ENCODE measurements at places on chromosomes 5 and 9.

DNA sequence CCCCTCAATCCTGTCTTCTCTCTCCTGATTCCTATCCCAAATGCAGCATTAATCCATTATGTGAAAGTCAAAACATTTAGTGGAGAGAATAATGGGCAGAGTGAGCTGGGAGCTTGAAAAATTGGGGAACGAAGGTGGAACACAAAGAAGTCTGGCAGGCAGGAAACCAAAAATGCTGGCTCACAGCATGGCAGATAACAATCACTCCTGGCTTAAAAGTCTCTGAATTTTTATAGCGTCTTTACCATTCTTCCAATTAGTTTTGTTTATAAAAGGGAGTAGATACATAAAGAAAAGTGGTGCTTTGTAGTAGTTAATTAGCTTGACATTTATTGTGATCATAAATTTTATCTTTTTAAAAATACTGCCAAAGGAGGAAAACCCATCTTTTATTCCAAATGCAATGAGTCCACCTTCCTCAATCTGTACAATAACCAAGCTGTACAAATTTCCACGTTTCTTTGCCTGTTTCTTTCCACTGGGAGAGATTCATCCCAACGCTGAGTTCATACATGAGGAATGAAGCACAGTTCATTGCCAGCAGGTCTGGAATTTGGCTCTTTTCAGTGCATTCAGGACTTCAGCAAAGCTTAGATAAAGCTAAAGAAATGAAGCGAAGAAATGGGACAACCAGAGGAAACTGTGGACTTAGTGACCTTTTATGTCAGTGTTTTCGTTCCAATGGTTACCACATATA lies 174.7 kb downstream of the HMHB1 start:
- peak; percentile 90 for DNase-seq

- DNase-seq, result peak; percentile 17
These were observed 23.9 kb downstream of the SLC35A4 start for GRCh38 chr5:140588311-140589070.

DNA sequence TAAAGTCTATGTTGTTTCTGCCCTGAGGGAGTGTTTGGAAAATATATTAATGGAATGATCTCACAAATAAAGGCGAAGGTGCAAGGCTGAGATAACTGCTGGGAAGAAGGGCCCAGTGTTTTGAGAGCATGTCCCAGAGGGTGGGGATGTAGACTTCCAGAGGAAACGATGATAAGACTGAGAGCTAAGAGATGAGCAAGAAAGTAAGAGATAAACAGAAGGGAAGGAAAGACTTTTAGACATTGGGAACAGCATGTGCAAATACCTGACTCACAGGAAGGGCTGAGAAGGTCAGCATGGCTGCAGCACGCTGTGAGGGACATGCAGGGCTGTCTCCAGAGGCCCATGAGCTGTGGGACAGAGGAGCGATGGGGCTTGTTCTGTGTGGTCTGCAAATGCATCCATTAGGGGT lies 19.9 kb upstream of the ADRB2 start:
- no peak for DNase-seq

- DNase-seq, result no peak
These were observed 89.9 kb downstream of the PIP5K1B start for GRCh38 chr9:68794898-68795297.

DNA sequence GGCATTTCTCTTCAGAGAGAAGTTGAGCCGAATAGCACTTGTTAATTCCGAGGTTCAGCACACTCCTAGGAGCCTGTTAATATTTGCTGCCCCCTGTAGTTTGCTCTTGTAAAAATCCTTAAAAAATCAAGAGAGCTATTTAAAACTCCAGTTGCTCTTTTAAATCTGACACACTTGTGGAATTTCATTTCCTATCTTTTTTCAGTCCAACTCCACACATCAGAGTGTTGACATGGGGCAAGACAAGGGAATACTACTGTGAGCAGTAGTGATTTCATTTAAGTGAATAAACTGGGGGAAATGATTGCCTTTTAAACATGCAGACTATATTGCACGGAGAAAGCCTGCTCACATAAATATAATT lies 1096.3 kb upstream of the DMAC1 start:
- peak; percentile 49 for DNase-seq

GRCh38 chr5:158020555-158021418 lies 161.8 kb upstream of the CLINT1 start:
- peak; percentile 70 for DNase-seq

DNA sequence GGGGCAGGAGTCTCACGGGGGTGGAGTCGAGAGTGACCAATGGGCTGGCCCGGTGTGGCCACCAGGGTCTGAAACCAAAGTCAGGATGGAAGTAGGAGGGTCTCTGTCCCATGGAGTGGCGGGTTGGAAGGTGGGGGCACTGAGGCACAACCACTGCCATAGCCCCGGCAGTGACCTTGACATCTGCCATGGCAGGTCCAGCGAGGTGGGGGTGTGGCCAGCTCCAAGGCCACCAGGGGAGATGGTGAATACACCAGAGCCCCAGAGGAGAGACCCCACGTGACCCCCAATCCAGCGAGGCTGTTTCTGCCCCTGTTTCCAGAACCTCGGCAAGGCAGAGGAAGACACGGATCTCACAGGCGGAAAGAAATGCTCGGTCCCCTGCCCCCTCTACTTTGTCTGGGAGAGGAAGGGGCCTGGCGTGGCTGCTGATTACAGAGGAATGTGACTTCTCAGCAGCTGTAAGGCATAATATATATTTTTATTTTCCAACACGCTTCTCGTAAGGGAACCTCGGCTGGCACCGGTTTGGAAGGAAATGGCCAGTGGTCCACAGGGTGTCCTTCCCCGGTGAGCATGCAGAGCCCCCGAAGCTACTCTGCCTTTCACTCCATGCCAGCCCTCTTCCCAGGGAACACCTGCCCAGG lies 105.7 kb upstream of the SARDH start:
- DNase-seq, result no peak

GRCh38 chr5:132100672-132101261 lies 27.2 kb downstream of the CSF2 start:
- DNase-seq, result no peak

DNA sequence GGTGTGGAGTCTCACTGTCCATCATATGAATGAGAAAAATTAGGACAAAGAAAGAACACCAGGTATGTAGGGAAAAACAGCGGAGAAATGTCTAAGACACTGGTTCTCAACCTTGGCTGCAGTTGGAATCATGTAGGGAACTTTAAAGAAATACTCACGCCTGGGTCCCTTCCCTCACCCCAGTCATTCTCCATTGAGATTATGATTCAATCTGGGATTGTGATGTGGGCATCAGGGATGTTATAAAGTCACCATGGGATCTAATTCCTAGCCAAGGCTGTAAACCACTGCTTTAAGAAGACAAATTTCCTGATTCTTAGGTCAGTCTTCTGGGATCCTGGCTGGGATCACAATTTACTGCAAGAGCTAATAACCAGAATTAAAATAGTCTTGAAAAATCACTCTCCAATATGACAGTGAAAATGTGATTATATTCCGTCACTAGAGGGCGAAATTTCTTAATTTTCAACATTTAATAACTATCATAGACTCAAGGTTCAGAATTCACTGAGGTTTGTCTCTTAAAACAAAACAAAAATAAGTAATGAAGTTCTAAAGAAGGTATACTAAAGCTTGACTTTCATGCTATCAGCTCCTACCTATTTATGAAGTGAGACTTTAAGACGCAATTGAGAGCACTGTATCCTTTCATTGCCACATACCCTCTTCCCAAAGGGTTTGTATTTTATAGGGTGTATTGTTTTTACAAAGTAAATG lies 60.5 kb downstream of the GLDC start:
- peak; percentile 28 for DNase-seq

- DNase-seq, result no peak
These were observed 14.9 kb downstream of the ADAMTSL1 start for GRCh38 chr9:18488886-18489285.

DNA sequence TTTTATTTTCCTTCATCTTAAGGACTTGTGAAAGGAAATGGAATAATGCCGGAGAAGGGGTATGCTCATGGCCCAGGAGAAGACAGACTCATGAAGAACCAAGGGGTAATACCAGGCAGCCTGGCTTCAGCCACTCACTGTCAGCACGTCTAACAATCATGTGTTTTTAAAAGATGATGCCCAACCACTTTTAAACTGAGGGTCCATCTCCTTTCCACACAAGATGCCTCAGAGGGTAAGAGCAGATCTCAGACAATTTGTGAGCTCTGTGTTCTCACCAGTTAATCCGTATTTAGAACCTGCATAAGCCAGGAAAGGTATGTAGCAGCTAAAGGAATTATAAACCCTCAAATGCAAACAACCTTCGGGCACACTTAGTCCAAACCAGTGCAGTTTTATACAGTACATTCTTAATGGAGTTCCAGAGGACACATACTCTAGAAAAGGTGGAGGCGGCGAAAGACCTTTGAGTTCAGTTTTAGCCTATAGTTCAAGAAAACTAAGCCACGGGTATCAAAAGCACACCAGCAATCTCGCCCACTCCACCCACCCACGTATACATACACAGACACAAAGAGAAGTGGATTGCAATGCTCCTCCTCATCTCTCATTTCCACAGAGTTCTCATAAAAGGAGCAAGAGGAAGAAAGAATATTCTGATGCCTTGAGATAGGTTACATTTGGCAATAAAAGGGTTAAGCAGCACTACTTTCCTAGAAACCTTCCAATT lies 2.6 kb downstream of the DIAPH1 start:
- DNase-seq, result no peak

- DNase-seq, result no peak
These were observed 23.0 kb downstream of the SV2C start for GRCh38 chr5:76106149-76106548.

GRCh38 chr5:172380987-172381643 lies 73.2 kb downstream of the SH3PXD2B start:
- peak; percentile 64 for DNase-seq

GRCh38 chr5:139138109-139138508 lies 60.1 kb downstream of the SIL1 start:
- no peak for DNase-seq

DNA sequence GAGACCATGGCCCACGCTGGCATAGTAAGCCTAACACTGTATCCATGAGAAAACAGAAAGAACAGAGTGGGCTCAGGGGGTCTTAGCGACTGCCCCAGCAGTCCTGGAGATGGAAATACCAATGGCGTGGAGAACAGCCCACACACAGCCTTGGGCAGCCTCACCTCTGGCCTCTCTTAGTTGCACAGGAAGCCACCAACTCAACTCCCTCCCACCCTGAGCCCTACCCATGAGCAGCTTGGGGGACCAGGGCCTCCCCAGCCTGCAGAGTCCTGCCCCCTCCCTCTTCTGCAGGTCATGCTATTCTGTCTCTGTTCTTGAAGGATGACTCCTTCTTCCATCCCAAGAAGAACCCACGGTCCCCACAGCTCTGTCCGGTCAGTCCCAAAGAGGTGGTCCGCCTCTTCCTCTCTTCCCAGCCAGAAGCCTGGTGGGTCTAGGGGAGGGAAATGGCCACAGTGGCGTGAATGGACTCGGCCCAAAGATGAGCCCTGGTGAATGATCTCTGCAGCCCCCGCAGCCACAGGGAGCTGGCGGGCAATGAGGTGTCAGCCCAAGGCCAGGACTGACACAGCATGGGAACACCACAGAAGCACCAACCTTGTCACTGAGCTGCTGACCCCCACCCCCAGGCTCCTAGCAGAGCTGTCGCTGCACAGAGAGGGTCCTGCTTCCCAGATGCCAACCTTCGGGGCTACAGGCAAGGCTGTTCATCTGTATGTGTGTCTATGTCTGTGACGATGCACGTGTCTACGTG lies 131.2 kb downstream of the ROR2 start:
- no peak for DNase-seq

DNA sequence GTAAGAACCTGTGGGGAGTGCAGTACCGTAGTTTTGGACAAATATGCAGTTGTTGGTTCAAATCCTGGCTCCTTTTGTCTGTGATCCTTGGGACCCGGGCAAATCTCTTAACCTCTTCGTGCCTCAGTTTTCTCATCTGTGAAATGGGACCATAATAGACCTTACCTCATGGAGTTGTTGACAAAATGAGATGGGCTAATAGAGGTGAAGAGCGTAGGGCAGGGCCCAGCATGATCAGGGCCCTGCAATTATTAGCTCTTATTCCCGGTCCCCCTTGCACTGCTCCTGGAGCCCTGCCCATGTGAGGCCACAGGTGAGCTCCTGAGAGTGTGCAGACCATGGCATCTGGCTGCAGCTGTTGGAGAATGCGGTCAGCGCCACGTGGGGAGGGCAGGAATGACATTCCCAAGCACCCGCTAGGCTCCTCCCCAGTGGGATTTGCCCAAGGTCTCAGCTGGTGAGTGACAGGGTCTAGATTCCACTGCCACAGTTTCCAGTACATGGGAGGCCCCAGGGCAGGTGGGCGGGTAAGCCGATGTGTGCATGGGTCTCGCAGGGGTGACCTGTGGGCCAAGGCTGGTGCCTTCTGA lies 41.0 kb downstream of the NEK6 start:
- no peak for DNase-seq

- DNase-seq, result no peak
These were observed 48.6 kb upstream of the FCN1 start for GRCh38 chr9:134966270-134966669.

GRCh38 chr5:1926071-1926440 lies 43.3 kb upstream of the IRX4 start:
- DNase-seq, result no peak

GRCh38 chr9:5364294-5365024 lies 24.8 kb upstream of the RLN1 start:
- DNase-seq, result peak; percentile 3

DNA sequence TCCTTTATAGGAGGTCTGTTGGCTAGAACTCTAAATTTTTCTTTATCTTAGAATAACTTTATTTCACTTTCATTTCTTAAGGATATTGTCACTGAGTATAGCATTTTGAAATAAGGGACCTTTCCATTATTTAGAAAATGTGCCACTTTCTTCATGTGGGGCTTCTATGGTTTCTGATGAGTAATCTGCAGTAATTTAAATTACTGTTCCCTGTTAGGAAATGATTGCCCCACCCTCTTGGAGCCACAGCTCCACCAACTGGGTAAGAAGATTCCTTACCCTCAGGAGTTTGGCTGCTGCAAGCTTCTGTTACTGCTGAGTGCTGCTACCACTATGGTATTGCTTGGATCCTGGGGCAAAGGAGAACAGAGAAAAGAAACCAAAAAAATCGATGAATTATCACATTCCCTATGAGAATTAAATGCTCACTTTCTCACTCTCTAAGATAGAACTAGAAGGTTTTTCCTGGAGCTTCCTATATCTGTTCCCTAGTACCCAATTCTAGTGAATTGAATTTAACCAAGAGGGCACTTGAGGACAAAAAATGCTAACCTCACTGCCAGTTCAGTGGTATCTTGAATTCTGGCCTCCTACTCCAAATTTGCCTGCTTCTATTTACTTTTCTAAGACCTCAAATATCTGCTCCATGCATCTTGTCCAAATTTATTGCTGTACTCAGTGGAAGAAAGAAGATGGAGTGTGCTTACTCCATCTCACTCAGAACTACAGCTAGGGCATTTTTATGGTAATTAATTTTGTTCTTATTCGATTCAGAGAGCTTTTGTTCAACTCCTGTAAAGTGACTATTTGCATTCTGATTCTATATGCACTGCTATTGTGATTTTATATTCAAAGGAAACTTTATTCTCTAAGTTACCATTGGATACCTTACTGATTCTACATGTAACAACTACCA lies 2111.3 kb downstream of the MAT2B start:
- no peak for DNase-seq
